ENCODE measurements at places on chromosomes 13 and 19.
A peak's percentile ranks its signal among the peaks of the same experiment; 100 is the strongest.

DNA sequence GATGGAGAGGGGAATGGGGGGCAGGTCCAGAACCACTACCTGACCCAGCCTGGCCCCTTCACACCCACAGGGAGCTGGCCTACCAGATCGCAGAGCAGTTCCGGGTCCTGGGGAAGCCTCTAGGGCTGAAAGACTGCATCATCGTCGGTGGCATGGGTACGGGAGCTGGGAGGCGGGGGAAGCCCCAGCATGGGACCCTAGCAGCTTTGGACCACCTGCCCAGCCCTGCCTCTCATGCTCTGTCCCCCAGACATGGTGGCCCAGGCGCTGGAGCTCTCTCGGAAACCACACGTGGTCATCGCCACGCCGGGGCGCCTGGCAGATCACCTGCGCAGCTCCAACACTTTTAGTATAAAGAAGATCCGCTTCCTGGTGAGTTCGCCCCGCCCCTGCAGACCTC lies 2.1 kb downstream of the DDX49 start:
- DNase-seq = no peak

GRCh38 chr13:43767341-43767931 lies 19.3 kb downstream of the ENOX1 start:
- no peak for DNase-seq

DNA sequence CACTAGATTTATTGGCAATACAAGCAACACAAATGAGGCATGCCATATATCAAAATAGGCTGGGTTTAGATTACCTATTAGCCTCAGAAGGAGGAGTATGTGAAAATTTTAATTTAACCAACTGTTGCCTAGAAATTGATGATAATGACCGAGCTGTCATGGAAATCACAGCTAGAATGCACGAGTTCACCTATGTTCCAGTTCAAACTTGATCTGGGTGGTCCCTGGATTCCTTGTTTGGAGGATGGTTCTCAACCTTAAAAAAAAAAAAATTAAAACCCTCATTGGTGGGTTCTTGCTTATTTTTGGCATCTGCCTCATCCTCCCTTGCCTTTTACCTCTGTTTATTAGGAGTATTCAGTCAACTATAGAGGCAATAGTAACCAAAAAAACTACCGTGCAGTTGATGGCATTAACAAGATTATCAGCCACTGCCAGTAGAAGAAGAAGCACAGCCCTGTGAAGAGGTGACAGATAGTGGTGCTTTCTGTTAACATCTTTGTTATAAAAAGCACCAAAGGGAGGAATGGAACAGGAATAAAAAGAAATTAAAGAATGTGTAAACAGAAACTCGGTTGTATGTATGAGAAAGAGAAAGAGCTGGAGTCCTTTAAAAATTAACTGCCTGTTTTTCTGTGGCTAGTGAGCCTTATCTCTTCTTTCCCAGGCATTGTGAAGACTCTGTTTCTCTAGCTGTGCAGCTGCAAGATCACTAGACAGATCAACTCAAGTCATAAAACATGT lies 106.4 kb downstream of the ZNF429 start:
- DNase-seq = no peak

DNA sequence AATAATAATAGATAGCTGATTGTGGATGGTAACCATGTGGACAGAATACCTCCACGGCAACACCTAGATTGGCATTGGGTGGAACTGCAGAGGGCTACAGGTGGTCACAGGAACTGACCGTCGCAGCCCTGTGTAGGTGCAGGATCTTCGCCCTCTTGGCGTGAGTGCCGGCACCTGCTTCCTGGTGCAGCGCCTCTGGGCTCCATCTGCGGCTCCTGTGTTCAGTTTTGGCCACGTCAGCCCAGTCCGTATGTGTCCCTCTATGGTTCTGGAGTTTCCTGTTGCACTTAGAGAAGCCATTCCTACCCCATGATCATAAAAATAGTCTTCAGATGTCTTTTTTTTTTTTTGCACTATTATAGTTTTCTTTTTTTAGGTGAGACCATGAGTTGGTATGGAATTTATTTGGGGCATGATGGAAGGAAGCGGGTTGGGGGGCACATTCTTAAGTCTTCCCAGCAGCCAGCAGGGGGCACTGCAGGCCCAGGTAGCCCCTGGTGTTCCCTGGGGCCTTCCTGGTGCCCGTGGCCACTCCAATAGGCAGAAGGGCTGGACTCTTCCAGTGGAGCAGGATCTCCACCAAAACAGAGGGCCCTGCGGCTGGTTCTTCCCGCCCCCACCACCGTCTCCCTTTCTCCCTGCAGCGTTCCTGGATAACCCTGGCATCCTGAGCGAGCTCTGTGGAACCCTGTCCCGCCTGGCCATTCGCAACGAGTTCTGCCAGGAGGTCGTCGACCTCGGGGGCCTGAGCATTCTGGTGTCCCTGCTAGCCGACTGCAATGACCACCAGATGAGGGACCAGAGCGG lies 10.1 kb upstream of the SLC25A42 start:
- DNase-seq = peak; percentile 61
